Activated CD8-positive, alpha-beta memory T cell treated with anti-CD3 and anti-CD28 coated beads, Interleukin-2, amount 10 ng/mL, durations not matched to agents 7 days and 5 days (primary cell): ENCODE measurements at places on chromosomes 16 and 17.

DNA sequence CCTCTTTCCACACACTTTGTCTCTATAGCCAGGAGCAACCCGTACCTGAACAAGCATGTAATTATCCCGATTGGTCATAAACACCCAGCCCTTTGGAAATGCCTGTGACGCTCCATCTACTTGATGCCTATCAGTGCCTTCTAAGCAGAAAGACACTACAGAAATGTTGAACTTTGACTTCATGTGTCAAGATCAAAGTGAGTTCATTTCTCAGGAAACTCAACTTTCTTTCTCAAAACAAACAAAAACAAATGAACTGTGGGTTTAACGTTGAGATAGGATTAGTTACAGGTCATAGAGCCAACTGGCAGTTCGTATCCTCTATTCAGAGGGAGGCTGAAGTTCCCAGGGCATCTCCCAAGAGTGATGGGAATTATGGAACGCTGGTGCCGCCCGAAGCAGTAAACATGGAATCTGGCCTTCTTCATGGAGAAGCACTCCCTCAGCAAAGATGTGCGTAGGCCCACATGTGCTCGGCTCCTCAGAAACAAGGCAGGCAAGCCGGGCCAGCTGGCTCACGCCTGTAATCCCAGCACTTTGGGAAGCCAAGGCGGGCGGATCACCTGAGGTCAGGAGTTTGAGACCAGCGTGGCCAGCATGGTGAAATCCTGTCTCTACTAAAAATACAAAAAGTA is 9.5 kb downstream of the SLC6A4 start:
- no peak for DNase-seq
- peaks cover 2% of the 10 kb centered on the region for H3K4me1 ChIP-seq
- no peak overlapping the region for H3K4me3 ChIP-seq
- H3K27ac ChIP-seq = no peak overlapping the region
- no peaks in the 10 kb centered on the region for H3K36me3 ChIP-seq

- H3K4me3 ChIP-seq = no peak overlapping the region
- H3K27ac ChIP-seq = no peak overlapping the region
- H3K36me3 ChIP-seq = no peaks in the 10 kb centered on the region
- DNase-seq = no peak
- peaks cover 5% of the 10 kb centered on the region for H3K4me1 ChIP-seq
- H3K27me3 ChIP-seq = peaks cover 7% of the 10 kb centered on the region
Measured at GRCh38 chr17:58186591-58186990, 5.9 kb upstream of the EPX start.

- no peaks in the 10 kb centered on the region for H3K27me3 ChIP-seq
- no peak overlapping the region for H3K4me3 ChIP-seq
- DNase-seq = no peak
- no peaks in the 10 kb centered on the region for H3K36me3 ChIP-seq
Measured at GRCh38 chr16:75908331-75909117, 182.2 kb upstream of the CPHXL start.

DNA sequence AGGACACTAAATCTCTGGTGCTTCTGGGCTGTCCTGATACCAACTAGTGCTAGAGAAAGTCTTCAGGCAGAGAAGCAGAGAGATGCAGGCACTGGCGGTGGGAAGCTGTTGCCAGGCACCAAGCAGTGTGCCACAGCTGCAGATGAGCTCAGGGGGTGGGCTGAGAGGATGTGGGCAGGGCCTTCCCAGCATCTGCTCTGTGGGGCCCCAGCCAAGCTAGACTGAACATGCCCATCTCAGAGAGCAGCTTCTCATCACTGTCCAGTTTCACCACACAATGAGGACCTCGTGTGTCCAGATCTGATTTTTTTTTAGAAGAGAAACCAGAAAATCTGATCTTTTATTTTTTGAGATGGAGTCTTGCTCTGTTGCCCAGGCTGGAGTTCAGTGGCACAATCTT is 17.1 kb downstream of the PSKH1 start:
- no peak overlapping the region for H3K4me3 ChIP-seq
- H3K27me3 ChIP-seq = no peaks in the 10 kb centered on the region
- peaks cover 4% of the 10 kb centered on the region for H3K36me3 ChIP-seq

GRCh38 chr16:30473231-30474073 is 910 bp downstream of the ITGAL start:
- peak overlapping the region; percentile 96 for H3K27ac ChIP-seq
- DNase-seq = peak; percentile 76
- no peaks in the 10 kb centered on the region for H3K27me3 ChIP-seq
- H3K4me1 ChIP-seq = peaks cover 67% of the 10 kb centered on the region
